GM04503 (cell line): ENCODE measurements at places on chromosomes 16 and 17.
A peak's percentile ranks its signal among the peaks of the same experiment; 100 is the strongest.

GRCh38 chr17:80751070-80751945, 206.7 kb downstream of the RPTOR start:
- DNase-seq = peak; percentile 86

DNA sequence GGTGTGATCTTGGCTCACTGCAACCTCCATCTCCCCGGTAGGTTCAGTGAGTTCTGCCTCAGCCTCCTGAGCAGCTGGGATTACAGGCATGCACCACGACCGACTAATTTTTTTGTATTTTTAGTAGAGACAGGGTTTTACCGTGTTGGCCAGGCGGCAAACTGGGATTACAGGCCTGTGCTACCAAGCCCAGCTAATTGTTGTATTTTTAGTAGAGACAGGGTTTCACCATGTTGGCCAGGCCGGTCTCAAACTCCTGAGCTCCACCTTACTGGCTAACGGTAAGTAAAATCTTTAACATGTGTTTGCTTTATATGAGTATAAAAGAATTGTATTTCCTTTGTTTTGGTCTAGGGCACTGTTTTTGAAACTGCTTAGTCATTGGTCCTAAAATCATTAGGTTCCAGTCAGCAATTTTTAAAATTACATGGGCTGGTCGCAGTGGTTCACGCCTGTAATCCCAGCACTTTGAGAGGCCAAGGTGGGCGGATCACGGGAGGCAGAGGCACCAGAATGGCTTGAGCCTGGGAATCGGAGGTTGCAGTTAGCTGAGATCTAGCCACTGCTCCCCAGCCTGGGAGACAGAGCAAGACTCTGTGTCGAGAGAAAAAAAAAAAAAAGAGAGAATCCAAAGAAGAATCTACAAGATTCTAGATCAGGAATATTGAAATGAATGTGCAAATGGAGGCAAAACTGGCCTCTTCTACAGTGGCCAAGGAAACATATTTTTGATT, 3.6 kb downstream of the FLYWCH1 start:
- no peak for DNase-seq

DNA sequence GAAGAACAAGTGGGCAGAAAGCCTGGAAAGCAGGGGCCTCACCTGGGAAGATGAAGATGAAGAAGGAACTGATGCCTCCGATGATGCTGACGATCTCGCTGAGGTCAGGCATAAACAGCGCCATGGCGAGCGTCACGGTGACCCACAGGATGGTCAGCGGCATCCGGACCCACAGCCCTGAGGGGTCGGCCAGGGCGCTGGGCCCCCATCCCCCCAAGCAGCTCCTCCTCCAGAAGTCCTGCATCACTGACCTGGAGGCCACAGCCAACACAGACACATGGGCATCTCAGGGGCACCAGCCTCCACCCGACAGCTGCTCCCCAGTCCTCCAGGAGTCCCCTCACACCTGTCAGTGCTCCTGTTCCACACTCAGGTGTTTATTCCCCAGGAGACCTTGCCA, 26.1 kb downstream of the SLC38A8 start:
- DNase-seq = no peak

GRCh38 chr17:27349540-27350021, 55.7 kb downstream of the WSB1 start:
- DNase-seq = no peak

DNA sequence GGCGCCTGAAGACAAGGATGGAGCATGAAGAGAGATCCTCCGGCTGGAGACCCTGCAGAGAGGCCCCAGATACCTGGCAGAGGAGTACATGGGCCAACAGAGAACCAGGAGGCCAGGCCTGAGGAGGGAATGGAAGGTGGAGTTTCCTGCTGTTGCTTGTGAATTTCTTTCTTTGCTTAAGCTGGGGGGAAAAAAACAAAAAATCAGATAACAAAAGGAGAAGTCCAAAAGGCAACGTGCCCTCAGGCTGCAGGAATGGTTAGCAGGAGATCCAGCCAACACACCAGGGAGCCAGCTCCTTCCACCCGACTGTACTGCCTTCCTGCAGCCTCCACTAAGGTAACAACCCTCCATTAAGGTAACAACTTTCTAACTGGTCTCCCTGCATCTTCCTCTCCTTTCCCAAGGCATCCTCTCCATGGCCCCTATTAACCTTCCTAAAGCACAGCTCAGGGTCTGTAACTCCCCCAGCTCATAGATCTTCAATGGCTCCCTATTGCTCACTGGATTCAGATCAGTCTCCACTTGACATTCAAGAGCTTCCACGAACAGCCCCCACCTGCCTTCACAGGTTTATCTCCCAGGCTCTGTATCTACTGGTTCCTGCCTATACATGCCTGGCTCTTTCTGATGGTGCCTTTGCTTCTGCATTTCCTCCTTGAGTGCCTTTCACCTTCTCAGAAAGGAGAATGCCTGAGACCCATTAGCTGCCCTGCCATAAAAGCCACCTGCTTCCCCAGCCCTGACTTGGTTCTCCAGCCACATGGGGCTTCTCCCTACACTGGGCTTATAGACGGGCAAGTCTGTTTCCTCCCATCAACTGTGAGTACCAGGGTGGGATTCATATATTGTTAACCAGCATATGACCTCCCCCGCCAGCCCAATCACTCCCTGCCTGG, 725 bp upstream of the ARL5C start:
- DNase-seq = no peak

DNA sequence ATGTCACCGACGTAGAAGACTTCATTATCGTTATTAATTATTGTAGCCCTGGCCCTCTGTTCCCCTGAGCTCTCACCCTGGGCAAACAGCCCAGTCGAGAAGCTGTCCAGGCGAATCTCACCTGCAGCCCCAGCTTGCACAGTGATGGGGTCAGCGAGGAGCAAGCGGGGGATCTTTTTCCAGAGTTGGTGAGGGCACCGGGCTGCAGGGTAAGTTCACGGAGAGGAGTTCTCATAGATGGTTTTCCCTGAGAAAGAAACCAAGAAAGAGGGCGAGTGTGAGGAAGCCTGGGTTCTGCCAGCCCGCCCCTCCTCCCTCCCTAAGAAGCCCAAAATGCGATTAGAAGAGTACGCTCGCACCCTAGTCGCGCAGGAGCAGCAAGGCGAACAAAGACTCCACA, 436 bp downstream of the SPAG5 start:
- DNase-seq = no peak
